ENCODE measurements at places on chromosomes 2 and 18.

DNA sequence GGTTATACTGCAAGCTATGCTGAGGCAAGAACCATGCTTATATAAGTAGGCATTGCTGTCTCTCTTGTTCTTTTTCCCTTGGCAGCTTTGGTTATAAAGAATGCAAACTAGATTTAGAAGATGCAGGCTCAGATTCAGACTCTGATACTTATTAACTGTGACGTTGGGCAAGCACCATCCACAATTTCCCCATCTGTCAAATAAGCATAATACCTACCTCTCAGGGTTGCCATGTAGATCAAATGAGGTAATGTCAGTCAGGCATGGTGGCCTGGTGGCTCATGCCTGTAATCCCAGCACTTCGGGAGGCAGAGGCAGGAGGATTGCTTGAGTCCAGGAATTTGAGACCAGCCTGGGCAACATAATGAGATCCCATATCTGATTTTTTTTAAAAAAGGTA is 21.7 kb downstream of the ITGAV start:
- no peak for DNase-seq

DNA sequence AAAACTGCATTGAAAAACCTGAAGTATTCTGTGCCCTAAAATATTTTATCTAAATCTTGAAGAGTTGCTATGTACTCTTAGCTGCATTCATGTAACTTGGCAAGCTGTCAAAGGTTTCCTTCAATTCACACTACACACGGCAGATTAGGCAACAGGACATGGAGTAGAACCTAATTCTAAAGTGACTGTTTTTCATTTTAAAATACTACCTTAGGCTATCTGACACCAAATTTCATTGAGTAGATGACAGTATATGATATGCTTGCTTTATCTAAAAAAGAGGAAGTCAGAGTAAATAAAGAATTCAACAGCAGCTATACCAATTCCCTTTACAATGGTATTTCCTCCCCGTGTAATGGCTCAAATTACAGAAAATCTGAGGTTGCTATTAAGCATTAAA is 45.4 kb downstream of the EXOC6B start:
- DNase-seq, result peak; percentile 85

- peak; percentile 58 for DNase-seq
Measured at GRCh38 chr18:74898965-74899364, 301.3 kb downstream of the ZNF407 start.

DNA sequence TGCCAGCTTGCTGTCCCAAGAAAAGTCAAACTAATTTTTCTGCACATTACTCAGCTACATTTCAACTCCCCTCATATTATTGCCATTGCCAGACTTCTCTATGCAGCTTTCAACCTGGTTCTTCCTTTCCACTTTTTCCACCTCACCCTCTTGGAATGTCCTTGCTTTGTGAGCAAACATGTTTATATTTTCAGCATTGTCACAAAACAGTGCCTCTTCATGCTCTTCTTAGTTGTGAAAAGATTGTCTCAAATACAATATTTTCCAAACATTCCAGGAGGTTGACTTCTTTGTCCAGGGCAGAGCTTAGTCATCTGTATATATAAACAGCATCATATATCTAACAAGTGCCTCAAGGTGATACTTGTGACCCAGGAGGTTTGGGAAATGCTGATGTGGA is 803.3 kb upstream of the CELF4 start:
- no peak for DNase-seq

DNA sequence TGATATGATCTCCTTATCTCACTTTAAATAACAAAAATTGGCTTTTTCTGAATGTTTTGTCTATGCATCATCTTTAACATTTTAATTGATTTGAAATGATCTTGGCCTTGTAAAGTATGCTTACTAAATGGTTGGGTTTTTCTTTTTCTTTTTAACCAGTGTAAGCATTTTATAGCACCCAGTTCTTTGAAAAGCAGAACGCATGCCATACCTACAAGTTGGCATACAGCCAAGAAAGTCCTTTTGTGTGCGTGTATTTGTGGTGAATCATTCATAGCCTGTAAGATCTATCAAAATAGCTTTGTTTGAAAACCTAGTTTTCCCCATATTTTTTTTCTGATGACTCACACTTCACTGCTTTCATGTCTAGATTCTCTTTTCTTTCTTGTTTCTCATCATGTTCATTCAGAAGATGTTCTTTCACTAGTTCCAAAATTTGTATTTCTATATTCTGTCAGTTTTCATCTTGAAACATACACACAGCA is 4.1 kb upstream of the VRK2 start:
- DNase-seq, result peak; percentile 97

DNA sequence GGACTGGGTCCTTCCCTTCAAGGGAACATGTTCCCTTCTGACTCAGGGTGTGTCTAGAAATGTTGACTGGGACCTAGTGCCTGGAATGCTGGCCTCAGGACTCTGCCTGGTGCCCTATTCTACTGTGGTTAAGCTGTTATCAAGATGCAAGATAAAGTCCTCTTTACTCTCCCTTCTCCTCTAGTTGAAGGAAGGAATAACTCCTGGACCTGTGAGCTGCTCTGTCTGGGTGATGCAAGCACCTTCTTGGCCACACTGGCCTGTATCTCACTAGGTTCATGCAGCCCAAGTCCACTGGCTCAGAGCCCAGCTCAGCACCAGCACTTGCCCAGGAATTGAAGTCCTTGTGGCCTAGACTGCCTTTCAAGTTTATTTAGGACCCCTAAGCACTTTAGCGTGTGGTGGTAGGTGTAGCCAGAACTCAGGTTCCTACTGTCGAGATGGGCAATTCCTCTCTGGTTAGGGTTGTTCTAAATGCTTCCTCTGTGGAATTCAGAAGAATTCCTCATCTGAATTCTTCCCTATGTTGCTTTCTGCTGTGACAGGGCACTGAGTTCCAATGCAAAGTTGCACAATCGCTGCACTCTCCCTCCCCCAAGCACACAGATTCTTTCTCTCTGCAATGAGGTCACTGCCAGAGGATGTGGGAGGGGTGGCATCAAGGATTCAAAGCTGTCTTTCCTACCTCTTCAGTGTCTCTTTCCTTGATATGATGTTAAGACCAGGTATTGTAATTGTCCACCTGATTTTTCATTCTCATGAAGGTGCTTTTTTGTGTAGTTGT is 54.7 kb downstream of the VWC2L start:
- no peak for DNase-seq

DNA sequence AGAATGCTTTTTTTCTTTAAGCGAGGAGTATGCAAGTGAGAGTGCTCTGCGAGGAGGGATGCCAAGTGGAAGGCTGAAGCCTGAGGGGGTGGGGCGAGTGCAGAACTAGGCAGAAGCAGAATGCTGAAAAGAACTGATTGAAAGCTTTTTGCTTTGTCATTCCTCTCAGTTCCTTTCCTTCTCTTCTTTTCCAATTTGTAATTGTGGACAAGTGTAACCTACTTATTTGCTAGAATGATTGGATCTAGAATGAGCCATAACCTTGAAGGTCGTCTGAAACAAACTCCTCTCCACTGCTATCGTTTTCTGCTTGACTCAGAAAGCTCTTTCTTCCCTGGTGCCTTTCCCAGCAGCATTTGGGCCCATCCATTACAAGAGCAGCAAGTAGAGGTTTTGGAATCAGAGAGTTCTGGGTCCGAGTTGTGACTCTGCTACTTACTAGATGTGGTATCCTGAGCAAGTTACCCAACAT is 115.3 kb downstream of the METTL8 start:
- no peak for DNase-seq

GRCh38 chr18:261398-262073 is 6.3 kb downstream of the THOC1 start:
- DNase-seq, result no peak

- no peak for DNase-seq
Measured at GRCh38 chr2:67457699-67458098, 60.6 kb downstream of the ETAA1 start.
